ENCODE measurements at places on chromosomes 4 and X.
A peak's percentile ranks its signal among the peaks of the same experiment; 100 is the strongest.

GRCh38 chrX:134738445-134738844 lies 80.2 kb upstream of the PLAC1 start:
- no peak for DNase-seq

- DNase-seq = no peak
Measured at GRCh38 chrX:19349264-19349663, 5.5 kb downstream of the PDHA1 start.

DNA sequence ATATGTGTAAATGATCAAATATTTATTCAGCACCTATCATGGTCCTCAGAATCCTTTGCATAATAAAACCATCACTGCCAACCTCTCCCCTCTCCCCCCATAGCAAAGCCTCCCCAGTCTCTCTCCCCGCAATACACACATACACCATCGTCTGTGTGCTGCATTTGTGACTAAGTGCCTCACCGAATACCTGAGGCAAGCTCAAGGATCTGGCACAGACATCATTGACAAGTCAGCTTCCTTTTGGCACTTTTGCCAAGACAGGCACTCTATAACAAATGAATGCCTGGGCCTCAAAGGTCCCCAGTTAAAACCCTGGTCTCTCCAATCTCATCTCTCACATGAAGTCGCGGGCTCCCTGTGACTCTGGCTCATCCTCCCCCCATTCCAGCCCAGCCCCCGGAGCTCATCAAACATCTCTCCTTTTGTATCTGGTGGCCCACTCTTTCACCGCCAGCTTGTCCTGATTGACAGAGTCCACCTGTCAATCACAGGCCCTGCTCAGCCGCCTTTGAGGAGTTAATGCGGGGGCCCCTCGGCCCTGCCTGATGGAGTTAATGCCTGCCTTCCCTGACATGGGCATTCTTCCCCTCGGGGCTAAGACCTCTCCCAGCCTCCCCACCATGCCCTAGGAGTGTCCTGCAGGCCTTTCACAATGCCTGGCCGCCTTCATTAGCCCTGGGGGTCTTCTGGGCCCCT lies 135.8 kb upstream of the ATP6AP2 start:
- no peak for DNase-seq

DNA sequence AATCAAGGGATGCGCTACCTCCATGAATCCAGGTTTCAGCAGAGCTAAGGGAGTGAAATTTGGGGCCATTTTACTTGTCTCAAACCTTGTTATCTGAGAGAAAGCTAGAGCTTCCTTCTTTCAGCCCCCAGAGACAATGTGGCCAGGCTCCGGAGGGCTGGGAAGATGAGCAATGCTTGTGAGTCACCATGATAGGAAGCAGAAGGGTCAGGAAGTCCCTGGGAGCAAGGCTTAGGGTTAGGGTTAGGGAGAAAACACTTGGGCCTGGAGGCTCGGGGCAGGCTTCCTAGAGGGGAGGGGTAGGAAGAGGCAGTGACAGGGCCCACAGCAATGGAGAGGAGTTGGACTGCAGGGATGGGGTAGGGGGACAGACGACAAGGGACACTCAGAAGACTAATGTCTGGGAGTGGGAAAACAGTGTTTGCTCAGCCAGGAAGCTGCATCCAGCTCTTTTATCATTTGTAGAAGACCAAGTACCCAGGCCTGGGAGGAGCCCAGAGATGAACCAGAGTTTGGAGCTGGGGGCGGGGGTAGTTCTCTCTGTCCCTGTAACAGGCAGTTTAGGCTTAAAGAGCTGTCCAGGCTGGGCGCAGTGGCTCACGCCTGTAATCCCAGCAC lies 16.4 kb upstream of the PORCN start:
- DNase-seq = peak; percentile 66

All from mesenchymal stem cell (in vitro differentiated cells and primary cell).